ENCODE measurements at places on chromosomes 12 and 14. TPM values are rescaled to one million over a fixed set of nuclear protein-coding genes. Genes with fewer than 3 reads are reported as not detected.
A peak's percentile ranks its signal among the peaks of the same experiment; 100 is the strongest.

DNA sequence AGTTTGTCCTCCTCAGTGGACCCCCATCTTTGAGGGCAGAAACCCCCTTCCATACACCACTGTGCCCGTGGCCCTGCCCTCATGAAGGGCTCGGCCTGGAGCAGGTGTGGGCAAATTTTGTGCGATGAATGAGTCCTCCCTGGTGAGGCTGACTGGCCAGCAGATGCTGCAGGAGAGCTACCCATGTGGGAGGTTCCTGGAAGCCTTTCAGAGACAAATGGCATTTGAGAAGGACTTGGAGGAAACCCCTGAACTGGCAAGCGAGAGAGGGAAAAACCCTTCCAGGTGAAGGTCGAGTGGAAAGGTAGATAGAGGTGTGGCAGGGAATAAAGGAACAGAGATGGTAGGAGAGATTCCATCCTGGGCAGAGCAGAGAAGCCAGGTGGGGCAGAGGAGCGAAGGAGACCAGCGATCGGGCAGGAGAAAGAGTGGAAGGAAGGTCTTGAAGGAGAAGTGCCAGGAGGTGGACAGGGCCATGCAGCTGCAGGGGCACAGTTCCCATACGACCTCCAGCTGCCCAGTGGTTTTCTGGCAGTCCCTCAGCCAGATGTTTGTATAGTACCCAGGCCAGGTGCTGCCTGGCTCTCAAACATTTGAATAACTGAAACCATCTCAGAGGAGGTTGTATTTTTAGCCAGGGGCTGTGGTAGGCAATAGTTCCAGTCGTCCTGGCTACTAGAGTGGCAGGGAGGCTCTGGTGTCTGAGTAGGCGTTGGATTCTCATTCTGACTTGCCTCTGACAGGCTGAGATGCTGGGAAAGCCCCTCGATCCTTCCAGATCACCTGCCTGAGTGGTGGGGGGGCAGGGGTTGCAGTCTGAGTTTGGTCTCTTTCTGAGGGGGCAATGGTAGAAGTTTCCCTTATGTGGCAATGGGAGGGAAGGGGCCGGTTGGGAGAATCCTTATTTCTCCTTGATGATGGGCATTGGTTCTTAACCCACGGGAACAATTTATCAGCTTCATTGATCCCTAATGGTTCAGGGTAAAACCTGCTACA, 40.1 kb downstream of the FBXL14 start:
- no peak for DNase-seq

- peak; percentile 71 for DNase-seq
Measured at GRCh38 chr12:24948757-24949722, at the start of gene BCAT1. Gene BCAT1 (minus strand): TSS chr12:24949101. CDS start chr12:24948932, 169 bp downstream.

DNA sequence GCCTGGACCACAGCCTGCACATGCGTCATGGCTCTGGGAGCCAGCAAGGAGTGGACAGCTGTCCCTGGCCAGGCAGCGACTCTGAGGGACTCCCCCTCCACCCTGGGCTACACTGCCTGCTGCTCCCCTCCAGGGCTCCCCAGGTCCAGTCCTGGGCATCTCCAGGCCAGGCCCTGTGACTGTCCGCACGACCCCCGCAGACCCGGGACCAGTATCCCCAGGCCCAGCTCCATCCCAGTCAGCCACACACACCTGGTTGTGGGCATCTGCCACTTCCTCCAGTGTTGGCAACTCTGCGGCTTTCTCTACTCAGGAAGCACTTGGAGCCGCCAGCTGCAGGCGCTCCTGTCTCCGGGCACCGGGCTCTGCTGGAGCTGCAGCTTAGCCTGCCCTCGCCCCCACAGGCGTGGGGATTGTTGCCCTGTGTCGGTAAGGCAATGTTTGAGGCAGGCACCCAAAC, 2.4 kb downstream of the ULK1 start:
- no peak for DNase-seq

GRCh38 chr12:121217761-121218160, 7.8 kb downstream of the P2RX4 start:
- DNase-seq: no peak

GRCh38 chr12:26744697-26745440, 88.1 kb downstream of the ITPR2 start:
- no peak for DNase-seq

- DNase-seq: no peak
Measured at GRCh38 chr14:20327005-20327869, 5.8 kb downstream of the CCNB1IP1 start.

DNA sequence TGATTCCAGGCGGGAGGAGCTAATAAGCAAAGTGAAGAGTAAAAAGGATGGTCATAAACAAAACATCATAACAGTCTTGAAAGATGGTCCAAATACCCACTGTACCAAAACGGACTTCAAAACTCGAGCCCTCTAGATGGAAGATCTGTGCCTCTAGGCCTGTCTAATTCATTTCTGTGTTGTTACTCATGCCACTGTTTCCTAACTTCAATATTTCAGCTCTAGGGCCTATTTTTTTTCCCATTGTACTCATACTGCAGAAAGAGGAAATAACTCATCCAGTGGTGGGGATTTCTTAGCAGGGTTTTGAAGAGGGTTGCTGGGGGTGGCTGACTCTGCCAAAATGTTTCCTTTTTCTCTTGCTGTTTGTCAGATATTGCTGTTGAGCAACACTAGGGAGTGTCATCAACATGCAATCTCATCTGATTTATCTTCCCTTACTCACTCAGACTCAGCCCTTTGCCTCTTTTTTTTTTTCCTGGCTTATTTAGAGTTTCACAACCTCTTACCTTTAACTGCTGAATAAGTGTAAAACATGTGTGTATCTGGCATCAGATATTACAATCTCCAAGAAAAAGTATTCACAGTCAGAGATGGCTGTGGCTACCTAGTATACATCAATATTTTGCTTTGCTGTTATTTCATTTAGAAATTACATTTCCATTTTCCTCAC, 189.6 kb downstream of the DUSP6 start:
- DNase-seq: no peak

DNA sequence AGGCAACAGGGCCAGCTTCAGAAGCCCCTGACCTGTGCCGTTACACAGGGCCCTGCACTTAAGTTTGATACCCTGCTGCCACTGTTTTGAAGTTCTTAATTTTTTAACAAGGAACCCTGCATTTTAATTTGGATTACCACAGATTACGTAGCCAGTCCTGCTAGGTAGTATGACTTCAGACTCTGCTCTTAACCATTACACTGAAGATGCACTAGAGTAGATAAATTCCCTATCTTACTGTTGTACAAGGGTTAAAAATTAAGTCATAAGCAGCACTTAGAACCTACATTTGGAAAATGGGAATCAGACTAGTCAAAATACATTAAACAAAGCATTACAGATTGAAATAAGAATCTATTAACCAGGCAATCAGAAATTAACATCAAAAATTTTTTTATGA, 2.3 kb downstream of the GNPNAT1 start:
- no peak for DNase-seq

Gene TSPAN11
- total RNA-seq: not detected

DNA sequence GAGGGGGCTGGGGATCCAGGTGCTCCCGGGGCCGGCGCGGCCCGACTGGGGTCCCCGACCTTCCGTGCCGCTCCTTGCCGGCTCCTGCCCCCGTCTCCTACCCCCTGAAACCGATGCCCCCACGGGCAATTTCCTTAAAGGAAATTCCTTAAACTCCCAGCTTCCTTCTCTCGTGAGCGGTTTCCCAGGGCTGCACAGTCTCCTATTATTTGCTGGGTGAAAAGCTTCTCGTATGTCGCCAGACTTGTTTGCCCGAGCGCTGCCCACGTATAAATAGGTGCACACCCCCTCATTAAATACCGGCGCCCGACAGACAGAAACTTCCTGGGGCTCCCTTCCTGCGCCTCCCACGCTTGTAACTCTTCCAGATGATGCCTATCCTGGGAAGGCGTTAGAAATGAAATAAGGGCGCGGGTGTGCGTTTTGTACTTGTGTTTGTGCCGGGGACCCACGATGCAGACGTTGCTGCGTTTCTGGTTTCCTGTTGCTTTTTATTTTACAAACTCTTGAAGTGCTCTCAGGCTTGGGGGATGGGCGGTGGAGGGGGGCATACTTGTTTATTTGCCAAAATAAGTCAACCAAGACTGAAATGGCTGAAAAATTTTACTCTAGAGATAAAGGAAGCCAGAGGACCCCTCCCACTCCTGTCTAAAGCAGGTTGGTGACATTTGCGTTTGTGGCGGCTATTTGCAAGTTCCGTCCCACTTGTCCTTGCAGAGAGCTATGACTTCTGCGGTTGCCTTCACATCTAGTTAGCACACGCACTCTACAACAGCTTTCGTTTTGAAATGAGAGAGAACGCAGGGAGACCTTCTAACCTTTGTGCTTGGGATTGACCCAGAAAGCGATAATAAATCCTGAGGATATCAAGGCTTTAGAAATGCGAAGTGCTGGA, 1.0 kb downstream of the HIP1R start:
- DNase-seq: peak; percentile 57

Gene KANSL2
- total RNA-seq: 65.7 TPM

DNA sequence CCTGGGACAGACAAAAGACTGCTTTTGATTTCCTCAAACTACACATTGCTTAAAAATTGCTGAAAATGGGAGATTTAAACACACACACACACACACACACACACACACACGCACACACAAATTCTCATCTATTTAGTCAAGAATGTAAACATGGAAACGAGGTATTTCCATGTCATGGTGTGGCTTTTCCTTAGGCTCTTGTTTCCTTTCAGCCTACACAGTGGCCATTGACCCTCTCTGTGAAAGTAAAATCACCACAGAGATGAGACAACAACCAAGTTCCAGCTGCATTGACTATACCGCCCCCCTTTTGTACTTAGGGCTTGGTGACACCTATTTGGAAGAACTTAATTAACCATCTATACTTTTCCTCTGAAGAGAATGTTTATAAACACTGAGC, 41.9 kb downstream of the TTC8 start:
- DNase-seq: no peak

Gene PPP1R1A
- not detected for total RNA-seq
